H7 (cell line): ENCODE measurements at places on chromosomes 16 and 17.

- no peak for DNase-seq
Measured at GRCh38 chr17:31491376-31492131, 100.1 kb downstream of the RAB11FIP4 start.

GRCh38 chr17:40301315-40301714 lies 7.7 kb upstream of the RARA start:
- DNase-seq: no peak

GRCh38 chr17:5592382-5592781 lies 8.1 kb upstream of the NLRP1 start:
- DNase-seq: no peak

- DNase-seq: no peak
Measured at GRCh38 chr17:40730970-40731369, 24.2 kb downstream of the KRT25 start.

DNA sequence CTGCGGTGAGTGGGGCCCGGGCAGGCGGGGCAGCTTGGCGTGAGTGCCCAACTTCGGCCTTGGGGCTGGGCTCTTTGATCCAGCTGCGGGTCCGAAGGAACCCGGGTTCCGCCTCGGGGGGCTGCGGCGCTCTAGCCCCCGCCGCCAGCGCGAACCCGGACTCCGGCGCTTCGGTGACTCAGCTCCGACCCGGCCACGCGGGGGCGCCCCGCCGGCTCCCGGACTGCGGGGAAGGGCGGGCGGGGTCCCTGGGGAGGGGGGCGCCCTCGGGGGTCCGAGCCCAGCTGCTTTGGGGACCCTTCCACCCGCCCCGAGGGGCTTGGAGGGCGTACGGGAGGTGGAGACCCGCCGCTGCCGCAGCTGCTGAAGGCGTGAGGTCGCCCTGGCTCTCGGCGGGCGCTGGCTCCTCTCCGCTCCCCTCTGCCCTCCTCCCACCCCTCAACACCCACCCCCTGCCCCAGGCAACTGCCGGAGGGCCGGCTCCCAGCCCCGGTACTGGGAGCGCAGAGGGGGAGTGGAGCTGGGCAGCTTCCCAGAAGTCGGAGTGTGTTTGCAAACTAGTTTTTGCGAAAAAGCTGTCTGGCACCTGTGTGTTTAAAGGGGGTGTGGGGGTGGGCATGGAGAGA lies 516 bp downstream of the CPNE2 start:
- peak; percentile 94 for DNase-seq

- DNase-seq: no peak
Measured at GRCh38 chr16:25006504-25007056, 8.6 kb downstream of the ARHGAP17 start.

- no peak for DNase-seq
Measured at GRCh38 chr16:65422934-65423333, 301.1 kb upstream of the CDH11 start.

DNA sequence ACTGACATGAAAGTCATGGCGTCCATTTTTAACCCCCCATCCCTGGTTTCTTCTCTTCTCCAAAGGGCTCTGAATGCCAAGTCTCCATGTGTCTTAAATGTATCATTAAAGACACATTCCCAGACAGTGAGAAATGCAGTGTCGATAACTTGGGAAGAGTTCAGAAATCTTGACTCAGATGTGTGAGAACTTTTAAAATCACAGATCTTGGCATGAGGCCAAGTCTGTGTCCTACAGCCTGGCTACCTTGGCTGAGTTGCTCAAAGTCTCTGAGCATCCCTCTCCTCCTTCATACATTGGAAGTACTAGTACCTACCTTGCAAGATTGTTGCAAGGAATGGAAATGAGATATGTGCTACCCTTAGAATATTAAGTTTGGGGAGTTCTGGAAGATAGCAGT lies 1046.5 kb upstream of the RBFOX1 start:
- no peak for DNase-seq

DNA sequence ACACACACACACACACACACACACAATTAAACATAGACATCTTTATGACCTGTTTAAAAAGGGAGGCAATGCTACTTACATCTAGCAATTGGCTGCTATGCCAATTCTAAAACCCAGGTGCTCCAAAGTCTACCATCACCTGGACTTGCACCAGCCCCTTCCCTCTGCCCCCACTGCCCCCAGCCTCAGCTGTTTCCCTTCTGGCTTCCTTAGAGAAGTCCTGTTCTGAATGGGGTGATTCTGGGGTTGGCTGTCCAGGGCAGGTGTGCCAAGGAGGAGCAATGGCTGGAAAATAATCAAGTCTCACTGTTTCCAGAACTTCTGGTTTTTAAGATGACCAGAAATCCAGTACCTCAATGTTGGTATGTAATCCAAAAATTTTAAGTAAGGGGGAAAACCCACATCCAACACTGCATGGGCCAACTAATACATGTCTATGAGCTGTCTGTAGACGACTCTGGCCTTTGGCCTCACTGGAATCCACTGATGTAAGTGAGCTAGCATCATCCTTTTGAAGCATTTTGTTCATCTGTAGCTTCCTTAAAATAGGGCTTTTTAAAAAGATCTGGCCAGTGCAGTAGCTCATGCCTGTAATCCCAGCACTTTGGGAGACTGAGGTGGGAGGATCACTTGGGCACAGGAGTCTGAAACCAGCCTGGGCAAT lies 2.1 kb downstream of the IFT20 start:
- DNase-seq: no peak
